Glomerular endothelial cell (primary cell): ENCODE measurements at places on chromosomes 12 and 14.

DNA sequence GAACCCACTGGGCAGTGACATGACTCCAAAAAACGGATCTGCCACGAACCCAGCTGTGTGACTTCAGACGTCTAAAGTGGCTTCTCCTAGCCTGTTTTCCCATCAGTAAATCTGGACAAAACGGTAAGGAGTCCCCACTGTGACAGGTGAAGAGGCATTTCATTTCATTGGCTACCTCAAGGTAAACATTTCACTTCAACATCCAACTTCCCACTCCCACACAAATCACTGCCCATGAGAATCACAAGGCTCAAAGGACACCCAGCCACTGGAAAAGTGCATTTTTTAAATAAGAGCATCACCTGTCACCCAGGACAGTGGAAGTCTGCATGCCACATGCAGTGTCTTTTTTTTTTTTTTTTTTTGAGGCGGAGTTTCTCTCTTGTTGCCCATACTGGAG, 27.9 kb downstream of the HSP90AA1 start:
- DNase-seq, result no peak

GRCh38 chr12:50706606-50707005, 57.3 kb upstream of the ATF1 start:
- no peak for DNase-seq

DNA sequence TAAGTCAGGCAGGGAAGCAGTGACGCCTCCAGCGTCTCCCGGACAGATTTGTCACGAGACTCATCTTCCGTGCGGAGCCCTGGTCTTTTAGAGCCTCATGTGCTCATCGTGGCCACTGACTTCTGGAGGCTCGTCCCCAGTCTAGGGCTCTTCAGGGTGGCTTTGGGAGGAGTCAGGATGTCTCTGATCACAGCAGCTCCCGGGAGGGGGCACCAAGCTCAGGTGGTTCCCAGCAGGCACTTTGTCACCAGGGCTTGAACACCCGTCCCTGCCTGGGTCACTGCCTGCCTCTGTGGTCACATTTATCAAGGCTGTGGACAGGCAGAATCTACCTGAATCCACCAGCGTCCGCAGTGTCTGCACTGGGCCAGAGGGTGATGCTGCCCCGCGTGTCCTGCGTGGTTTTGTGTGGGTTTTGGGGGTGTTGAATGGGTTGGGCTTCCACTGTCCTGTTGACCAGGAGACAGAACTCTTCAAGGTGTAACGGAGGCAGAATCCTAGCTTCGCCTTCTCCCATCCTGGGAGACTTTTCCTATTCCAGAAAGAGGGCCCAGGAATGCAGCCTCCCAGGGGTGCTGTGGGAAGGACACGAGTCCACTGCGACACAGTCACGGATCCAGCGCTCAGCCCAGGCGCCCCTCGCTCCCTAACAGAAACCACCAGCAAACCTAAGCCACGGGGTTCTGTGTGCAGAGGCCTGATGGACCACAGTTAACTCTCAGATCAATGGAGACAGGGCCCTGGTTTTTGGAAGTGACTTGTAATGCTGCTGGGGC, 132.3 kb downstream of the ADGRD1 start:
- no peak for DNase-seq

DNA sequence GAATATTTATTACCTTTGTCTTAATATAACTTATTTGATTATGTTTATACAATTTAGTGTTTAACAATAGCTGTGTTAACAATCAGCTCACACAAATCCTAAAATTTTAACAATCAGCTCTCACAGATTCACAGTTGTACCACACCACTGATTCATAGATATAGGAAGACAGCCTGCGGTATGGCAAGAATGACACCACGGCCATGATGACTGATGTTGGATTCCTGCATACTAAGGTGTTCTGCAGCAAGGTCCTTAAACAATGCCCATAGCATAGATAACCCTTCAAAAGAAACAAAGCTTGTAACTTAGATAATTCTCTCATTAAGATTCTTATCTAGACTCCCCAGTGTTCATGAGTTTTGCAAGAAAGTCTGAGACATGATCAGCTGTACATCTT, 3.9 kb upstream of the PYROXD1 start:
- no peak for DNase-seq

- no peak for DNase-seq
Observed at GRCh38 chr12:40158592-40159111, 52.8 kb upstream of the SLC2A13 start.
